ENCODE measurements at places on chromosomes 11 and 22. TPM values are rescaled to one million over a fixed set of nuclear protein-coding genes. Genes with fewer than 3 reads are reported as not detected.

The ABCC8 gene
- not detected for total RNA-seq

The SSRP1 gene
- total RNA-seq, result 72.7 TPM

GRCh38 chr11:90700789-90701439 lies 478.1 kb upstream of the CHORDC1 start:
- no peak for DNase-seq
- no peak overlapping the region for H3K27ac ChIP-seq
- no peaks in the 10 kb centered on the region for H3K4me1 ChIP-seq

GRCh38 chr11:126155402-126156187 lies 55.9 kb downstream of the RPUSD4 start:
- no peaks in the 10 kb centered on the region for H3K36me3 ChIP-seq
- H3K4me3 ChIP-seq, result no peak overlapping the region
- H3K4me1 ChIP-seq, result no peaks in the 10 kb centered on the region
- no peak overlapping the region for H3K27ac ChIP-seq
- no peak for DNase-seq
- H3K27me3 ChIP-seq, result peaks cover 4% of the 10 kb centered on the region

DNA sequence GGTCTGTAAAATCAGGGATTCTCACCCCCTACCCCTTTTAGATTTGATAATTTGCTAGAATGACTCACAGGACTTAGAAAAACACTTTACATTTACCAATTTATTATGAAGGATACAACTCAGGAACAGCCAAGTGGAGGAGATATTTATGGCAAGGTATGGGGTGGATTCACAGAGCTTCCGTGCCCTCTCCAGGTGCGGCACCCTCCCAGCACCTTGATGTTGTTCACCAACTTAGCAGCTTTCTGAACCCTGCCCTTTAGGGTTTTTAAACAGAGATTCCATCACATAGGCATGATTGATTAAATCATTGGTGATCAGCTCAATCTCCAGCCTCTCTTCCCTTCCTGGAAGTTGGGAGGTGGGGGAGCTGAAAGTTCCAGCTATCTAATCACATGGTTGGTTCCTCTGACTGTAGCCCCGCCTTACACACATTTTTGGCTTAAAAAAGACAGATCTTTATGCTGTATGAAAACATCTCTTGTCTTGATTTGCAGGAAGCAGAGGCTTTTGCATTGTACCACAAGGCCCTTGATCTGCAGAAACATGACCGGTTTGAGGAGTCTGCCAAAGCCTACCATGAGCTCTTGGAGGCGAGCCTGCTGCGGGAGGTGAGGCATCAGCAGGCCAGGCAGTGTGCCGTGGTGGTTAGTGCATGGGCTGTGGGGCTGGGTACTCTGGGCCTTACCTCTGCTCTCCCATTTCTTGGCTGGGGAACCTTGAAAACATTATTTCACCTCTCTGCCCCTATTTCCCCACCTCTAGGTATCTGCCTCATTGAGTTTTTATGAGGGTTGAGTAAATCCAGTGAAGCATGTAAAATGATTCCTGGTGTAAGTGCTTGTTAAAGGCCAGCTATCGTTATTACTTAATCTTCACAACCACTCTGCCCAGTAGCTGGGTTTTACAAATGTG lies 27.0 kb downstream of the CABIN1 start:
- peak; percentile 83 for DNase-seq
- peaks cover 31% of the 10 kb centered on the region for H3K36me3 ChIP-seq
- peak overlapping the region; percentile 96 for H3K27ac ChIP-seq
- H3K4me3 ChIP-seq, result peak overlapping the region; percentile 46
- no peaks in the 10 kb centered on the region for H3K27me3 ChIP-seq
